ENCODE measurements at places on chromosomes 4 and X.

DNA sequence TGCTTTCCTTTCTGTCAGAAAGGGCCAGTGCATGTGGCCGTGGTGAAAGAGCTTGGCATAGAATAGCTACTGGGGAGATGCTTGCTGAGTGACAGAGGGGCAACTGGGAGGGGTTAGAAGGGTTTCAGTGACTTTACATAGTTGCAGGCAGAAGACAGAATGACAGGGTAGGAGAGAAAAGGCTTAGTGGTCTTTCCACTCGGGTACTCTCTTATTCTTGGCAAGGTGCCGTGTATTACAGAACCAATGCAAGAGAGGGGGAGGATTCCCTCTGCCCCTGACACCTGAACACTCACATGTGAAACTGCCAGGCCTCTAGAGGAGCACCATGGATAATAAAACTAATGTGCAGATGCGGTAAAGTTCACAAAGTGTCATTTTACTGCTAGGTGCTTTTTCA is 228.2 kb downstream of the MGST2 start:
- DNase-seq, result no peak

DNA sequence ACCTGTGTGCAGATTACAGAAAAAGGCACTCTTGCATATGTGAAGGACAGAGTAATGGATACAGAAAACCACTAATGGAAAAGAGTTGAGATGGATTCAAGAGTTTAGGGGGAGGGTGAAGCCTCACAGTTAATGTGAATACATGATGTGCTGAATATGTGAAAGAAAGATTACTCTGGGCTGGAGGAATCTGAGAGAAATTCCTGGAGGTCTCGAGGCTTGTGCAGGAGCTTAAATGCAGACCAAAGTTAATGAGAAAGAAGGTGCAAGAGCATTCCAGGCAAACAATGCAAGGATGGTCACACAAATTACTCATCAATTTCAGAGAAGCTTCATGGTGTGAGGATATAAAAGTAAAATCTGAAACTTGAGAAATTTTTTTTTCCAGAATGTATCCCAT is 768.8 kb downstream of the STPG2 start:
- no peak for DNase-seq

GRCh38 chr4:156330436-156331031 is 376.9 kb upstream of the CTSO start:
- DNase-seq, result no peak

DNA sequence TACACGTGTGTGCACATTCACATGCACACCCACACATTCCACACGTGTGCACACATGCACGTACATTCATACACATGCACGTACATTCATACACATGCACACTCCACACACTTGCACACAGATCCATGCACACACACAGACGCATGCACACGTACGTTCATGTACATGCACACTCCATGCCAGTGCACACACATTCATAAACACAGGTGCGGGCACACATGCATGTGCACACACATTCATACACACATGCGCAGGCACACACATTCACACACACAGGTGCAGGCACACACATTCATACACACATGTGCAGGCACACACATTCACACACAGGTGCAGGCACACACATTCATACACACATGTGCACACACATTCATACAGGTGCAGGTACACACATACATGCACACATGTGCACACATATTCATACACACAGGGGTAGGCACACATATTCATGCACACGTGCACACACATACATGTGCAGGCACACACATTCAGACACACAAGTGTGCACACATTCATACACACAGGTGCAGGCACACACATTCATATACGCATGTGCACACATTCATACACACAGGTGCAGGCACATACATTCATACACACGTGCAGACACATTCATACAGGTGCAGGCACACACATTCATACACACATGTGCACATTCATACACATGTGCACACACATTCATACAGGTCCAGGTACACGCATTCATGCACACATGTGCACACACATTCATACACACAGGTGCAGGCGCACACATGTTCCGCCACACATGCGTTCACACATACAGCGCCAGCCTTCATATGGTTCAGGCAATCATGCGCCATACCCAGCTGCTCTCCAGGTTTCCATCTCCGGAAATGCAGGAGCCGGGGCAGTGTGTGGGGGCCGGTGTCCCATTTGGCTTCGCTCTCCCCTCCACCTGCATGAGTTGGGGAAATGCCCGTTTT is 124.8 kb downstream of the HMX1 start:
- no peak for DNase-seq

DNA sequence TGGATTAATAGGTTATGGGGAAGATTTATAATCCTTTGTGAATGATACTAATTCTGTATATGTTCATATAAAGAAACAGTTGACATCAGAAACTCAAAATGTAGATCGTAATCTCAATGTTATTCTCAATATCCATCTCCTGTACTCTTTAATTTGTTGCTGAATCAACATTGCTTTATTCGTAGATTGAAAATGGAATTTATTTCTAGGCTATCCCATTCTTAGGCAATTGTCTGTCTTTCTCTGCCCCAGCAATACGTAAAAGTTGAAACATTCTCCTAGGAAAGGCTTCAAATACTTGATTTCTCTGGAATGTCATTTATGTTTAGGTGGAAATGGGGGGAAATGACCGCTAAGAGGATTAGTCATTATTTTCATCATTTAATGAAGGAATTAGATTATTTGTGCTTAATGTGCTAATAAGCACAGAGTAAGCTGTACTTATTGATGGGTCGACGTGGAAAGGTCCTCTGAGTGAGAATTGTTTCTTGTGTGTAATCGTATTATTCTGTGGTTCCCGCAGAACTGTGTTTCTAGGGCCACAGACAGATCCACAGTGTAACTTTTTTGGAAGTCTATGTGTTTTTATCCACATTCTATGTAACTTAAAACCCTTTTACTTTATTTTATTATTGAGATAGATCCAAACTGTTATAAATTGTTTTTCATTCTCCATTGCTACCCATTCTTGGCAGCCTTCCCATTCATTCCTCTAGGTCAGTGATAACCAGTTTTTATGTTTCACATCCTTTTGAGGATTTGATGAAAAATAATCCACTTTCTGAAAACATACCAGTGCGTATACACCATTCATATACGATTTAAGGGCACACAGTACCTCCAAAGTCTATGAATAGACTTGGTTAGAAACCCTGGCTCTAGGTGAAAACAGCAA is 262.9 kb downstream of the ARHGAP10 start:
- DNase-seq, result no peak

DNA sequence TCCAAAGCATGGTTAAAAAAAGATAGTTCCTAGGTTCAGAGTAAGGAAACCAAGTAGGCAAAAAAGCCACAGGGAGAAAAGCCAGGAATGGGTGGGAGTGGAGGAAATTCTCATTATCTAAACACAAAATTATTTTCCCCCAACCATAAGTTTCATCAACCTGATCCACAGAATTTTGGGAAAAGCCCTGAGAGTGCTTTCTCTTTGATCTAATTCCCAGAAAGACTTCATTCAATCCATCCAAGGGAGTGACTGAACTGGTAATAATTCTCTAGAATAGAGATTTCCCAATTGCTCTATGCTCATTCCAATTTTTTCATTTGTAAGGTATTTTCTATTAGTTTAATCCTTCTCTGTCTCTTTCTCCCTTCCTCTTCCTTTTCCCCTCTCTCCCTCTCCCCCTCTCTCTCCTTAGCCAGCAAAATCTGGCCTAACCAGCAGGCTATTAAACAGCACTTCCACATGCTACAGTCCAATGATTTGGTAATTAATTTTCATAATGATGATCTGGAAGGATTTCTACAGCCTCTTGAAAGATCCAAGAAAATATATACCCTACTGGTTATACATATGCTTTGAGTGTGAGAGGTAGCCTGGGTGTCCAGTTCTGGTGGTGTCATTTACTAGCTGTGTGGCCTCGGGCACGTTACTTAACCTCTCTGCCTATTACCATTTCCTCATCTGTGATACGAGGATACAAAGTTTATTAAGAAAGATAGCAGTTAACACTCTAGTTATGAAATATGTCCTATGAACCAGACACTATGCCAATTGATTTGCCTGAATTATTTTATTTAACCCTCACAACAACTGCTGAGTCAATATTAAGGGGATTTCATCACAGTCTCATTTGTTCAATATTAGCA is 251.5 kb upstream of the RASGEF1B start:
- no peak for DNase-seq

- DNase-seq, result no peak
Measured at GRCh38 chr4:153547520-153547919, 81.4 kb downstream of the TMEM131L start.

- DNase-seq, result no peak
Measured at GRCh38 chr4:88177983-88178625, 19.7 kb upstream of the ABCG2 start.

DNA sequence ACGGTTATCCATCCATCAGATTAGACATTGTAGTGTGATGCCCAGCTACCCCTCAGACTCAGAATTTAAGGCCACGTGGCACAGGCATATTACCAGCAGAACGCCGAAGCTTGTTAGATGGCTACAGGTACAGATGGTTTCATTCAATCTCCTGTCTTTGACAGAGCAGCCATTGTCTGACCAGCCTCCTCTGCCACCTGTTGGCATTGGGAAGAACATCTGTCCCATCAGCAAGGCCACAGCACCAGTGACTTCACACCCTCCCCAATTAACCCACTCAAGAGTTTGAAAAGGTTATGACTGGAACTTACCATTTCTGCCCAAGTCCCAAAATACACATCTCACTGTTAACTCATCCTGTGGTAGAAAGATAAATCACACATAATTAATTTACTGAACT is 22.0 kb upstream of the PHKA2 start:
- DNase-seq, result peak; percentile 18

DNA sequence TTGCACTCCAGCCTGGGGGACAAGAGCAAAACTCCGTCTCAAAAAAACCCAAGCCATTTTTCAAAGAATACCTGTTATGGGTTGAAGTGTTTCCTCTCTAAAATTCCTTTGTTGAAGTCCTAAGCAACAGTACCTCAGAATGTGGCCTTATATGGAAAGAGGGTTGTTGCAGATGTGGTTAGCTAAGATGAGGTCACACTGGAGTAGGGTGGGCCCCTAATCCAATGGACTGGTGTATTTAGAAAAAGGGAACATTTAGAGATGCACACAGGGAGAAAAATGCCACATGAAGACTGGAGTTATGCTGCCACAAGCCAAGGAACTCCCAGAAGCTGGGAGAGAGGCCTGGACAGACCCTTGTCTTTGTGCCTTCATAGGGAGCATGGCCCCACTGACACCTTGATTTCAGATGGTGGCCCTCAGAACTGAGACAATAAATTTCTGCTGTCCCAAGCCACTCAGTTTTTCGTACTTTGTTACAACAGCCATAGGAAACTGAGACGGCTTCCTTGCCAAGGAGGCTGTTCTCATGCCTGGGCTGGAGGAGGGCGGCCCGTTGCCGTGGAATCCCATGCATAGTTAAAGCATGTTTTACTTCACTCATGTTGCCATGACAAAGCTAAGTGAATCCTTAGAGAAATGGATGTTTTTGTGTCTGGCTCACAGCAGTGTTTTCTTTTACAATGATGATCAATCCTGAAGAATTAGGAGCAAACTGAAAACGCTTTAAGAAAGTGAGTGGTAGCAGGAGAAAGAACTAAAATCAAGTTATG is 16.5 kb downstream of the TRAPPC2 start:
- DNase-seq, result no peak

GRCh38 chrX:19906293-19906692 is 18.9 kb upstream of the SH3KBP1 start:
- peak; percentile 71 for DNase-seq

DNA sequence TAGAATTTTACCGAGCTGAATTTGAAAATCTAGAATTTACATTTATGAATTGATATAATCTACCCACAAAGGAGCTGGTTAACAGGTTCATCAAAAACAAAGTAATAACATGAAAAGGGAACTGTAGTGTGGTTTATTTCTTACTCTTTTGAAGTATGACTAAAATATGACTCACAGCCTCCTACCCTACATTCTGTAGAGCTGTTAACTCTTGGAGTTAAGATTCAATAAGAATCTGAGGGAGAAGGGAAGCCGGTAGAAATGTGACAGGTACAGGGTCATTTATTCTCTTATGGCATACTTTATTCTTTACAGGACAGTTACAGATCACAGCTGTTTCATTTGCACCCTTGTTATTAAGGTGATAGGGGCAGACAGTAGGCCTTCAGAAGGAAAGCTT is 132.2 kb upstream of the FAM47B start:
- peak; percentile 64 for DNase-seq

DNA sequence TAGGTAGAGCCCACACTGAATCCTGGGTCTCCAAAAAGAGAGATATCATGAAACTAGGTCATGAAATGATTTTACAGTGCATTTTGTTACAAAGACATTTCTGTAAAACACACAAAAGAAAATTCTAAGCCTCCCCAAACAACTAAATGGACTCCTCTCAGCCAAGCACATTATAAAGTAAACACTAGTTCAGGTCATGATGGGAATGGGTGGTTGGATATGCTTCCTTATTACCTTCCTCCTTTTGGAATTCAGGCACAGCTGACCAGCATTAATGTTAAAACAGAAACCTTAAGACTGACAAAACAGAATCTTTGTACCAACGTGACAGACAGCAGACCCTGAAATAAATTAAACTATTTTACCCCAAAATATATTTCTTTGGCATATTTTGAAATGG is 87.9 kb upstream of the NPY2R start:
- no peak for DNase-seq

DNA sequence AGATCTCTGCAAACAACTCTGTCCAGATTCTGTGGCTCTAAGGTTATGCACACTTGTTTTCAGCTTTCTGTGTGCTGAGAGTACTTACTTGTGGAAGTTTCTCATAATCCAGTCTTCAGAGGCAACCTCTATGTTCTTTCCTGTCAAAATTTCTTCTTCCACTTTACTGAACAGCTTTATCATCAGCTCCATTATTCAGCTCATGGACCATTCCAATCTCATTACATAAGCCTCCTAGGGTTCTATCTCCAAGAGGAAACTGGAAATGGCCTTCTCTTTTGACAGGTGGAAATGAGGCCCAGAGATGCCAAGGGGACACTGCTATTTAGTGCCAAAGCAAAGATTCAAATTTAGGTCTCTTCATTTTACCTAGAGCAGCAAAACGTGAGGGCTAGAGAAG is 61.3 kb downstream of the CHRDL1 start:
- DNase-seq, result no peak

- no peak for DNase-seq
Measured at GRCh38 chrX:149205081-149205480, 300.0 kb downstream of the IDS start.

GRCh38 chr4:176288020-176288419 is 19.0 kb upstream of the ASB5 start:
- no peak for DNase-seq

GRCh38 chrX:64198036-64198435 is 7.5 kb downstream of the AMER1 start:
- DNase-seq, result no peak

- DNase-seq, result no peak
Measured at GRCh38 chr4:82758701-82759685, 39.6 kb downstream of the SCD5 start.

Data from SW480 (cell line).